ENCODE measurements at places on chromosomes 2 and 18. TPM values are rescaled to one million over a fixed set of nuclear protein-coding genes. Genes with fewer than 3 reads are reported as not detected.

Gene MC2R
- not detected for total RNA-seq

Gene CD226
- 0.07 TPM for total RNA-seq

Gene LINC00305
- not detected for total RNA-seq

Gene MOGAT1
- not detected for total RNA-seq

Gene METTL4
- 10.5 TPM for total RNA-seq

Gene SLC4A5
- total RNA-seq = 0.41 TPM

Gene DOK6
- 3.1 TPM for total RNA-seq

Gene CABLES1
- 12.2 TPM for total RNA-seq

Gene CXCR1
- not detected for total RNA-seq

Gene PDK1
- 26.0 TPM for total RNA-seq

Gene VRK2
- 28.9 TPM for total RNA-seq

Gene TWSG1
- total RNA-seq = 44.7 TPM

Gene AGXT
- not detected for total RNA-seq

Gene CPO
- total RNA-seq = not detected

Gene ADAM23
- 13.9 TPM for total RNA-seq

Gene IL36B
- not detected for total RNA-seq

Gene ANKRD53
- total RNA-seq = 0.94 TPM

Gene GPN1
- 63.9 TPM for total RNA-seq

Gene SYT4
- total RNA-seq = not detected

Gene ASTL
- not detected for total RNA-seq

Gene QPCT
- total RNA-seq = 23.1 TPM

Gene TBR1
- total RNA-seq = not detected
